Tongue (tissue), 3 donors: ENCODE measurements at places on chromosomes 5 and 9. TPM values are rescaled to one million over a fixed set of nuclear protein-coding genes. Genes with fewer than 3 reads are reported as not detected.

- DNase-seq, result no peak
Observed at GRCh38 chr5:134873494-134873893, 677 bp upstream of the TXNDC15 start.

CTSV gene
- 2.9 TPM for total RNA-seq

GRCh38 chr9:16267281-16268066, 603.0 kb downstream of the BNC2 start:
- no peak for DNase-seq

SVEP1 gene
- total RNA-seq, result 26.4 TPM

ACOT12 gene
- not detected for total RNA-seq

ZNF658 gene
- total RNA-seq, result 11.3 TPM

DNA sequence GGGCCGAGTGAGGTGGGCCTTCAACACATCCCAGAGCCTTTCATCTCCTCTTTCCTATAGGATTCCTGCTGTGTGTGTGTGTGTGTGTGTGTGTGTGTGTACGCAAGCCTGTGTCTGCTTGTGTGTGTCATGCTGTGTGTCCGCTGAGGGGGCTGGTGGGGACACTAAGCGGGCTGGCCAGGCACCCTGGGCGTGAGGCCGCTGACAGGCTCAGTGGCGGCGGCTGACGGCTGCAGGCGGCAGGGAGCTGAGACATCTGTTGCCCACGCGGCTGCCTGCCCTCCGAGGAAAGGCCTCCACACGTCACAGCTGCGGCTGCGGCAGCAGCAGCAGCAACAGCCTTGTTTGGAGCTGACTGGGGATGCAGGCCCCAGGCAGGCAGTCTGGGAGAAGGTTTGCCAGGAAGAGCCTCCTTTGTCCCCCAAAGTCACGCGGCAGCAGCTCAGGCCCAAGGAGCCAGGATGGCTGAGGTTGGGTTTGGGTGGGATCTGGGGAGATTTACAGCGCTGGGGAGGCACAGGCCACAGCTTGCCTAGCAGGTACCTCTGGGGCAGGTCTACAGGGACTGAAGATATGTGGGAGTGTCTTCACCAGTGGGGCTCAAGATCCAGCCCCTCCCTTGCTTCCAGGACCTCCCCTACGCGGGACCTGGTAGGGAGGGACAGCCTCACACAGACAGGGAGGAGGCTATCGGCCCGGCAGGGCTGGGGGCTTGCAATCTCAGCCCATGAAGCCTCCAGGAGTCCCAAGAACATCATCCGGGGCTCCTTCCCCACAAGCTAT, 1.8 kb downstream of the PDLIM4 start:
- DNase-seq, result peak; percentile 94

GRCh38 chr5:137995077-137995748, 37.7 kb downstream of the FAM13B start:
- no peak for DNase-seq

DNA sequence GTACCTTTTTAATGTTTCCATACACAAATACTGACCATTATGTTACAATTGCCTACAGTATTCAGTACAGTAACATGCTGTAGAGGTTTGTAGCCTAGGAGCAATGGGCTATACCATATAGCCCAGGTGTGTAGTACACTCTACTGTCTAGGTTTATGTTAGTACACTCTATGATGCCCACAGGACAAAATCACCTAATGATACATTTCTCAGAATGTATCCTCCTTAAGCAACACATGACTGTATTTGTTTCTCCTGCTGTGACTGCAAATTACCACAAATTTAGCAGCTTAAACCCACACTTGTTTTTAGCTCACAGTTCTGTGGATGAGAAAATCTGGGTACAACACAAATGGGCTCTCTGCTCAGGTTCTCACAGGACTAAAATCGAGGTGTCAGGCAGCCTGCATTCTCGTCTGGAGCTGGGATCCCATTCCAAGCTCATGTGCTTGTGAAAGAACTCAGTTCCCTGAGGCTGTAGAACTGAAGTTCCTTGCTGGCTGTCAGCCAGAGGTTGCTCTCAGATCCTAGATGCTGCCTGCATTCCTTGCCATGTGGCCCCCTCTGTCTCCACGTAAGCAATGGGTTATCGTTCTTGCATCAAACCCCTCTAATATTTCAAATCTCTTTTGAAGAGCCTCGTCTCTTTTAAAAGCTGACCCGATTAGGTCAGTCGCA, 38.6 kb upstream of the PIK3R1 start:
- no peak for DNase-seq

NUTM2F gene
- total RNA-seq, result not detected

MLLT3 gene
- total RNA-seq, result 37.3 TPM

DNA sequence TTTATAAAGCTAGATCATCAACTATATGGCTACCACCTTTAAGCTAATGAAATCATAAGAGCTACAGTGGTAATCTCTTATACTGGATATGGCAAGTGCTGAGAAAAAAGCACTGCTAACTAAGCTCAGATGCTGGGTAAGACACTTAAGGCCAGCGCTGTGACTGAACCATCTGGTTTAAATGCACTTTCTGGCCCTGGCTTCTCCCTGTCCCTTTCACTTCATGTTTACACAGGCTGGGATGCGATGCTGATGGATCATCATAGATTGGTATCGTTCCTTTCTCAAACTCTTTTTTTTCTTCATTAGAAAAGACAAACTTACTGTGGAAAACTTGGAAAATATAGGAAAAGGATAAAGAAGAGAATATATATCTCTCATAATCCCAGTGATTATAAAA, 52.3 kb downstream of the KIF24 start:
- no peak for DNase-seq

HARS1 gene
- total RNA-seq, result 42.1 TPM

CYSRT1 gene
- 3.3 TPM for total RNA-seq

- DNase-seq, result no peak
Observed at GRCh38 chr5:140946578-140946977, 19.7 kb upstream of the PCDHAC2 start.

DNA sequence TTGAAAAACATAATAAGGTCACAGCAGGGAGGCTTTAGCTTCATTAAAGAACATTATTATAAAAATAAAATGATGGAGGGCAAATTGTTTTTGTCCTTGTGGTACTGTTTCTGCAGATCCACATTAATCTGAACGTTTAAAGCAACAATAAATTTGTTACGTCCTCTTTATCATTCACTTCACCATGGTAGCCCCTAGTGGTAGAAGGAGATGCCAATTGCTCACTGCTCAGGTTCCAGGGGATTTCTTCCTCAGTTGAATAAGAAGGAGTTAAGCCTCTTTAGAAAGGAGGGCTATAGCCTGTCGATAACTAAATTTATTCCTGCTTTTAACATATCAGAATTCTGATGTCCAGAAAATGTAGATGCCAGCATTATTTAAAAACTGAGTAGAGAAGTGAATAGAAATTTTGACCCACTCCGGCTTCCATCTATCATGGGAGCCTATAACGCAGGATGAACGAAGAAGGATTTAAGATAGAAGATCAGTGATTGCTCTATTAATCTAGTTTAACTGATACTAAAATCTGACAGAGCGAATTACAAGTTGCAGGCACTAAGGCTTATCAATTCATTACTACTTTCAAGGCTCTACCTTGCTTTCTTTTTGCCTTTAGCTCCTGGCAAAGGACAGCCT, 692.3 kb downstream of the PTPRD start:
- no peak for DNase-seq

DNA sequence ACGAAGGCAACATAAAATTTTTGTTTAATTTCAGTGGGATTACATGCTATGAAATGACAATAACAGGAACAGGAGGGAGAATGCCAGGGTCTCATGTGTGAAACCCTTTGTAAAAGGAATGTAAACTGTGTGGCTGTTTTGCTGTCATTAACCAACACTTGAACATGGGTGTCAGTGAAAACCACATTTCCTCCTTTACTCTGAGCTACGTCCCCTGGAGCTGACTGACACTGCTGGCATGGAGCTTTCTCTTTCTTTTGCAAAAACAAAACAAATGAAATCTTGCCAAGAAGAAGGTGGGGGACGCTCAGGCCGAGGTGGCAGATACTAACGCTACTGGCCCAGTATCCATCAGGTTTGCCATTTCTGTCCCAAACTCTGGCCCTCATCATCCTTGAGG, 121.4 kb downstream of the DMRT2 start:
- no peak for DNase-seq

DNA sequence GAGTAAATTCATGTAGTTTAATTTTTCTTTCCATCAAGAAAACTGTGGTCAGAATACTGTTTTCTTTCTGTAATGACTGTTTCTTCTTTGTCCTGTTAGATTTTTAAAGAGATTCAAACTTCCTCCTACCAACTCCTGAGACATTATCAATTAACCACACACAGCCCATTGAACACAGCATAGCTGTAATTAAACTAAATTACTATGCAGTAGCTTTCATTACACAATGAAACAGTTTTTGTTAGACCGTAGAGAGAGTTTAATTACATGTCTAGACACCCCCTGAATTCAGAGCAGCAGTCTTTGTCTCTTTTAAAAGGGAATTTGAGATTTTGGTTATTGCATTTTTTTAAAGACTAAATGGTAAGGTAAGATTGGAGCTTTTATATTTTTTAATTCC, 77.5 kb downstream of the STARD4 start:
- DNase-seq, result no peak

- DNase-seq, result no peak
Observed at GRCh38 chr5:123699571-123699970, 187.6 kb downstream of the CSNK1G3 start.

KLHL3 gene
- 15.5 TPM for total RNA-seq

GRCh38 chr5:40781843-40782409, 16.2 kb downstream of the PRKAA1 start:
- DNase-seq, result peak; percentile 35

RMRP gene
- 2,887 TPM for total RNA-seq

CAMSAP1 gene
- total RNA-seq, result 37.7 TPM

GRCh38 chr9:120757026-120757913, 35.9 kb downstream of the FBXW2 start:
- DNase-seq, result no peak

DNA sequence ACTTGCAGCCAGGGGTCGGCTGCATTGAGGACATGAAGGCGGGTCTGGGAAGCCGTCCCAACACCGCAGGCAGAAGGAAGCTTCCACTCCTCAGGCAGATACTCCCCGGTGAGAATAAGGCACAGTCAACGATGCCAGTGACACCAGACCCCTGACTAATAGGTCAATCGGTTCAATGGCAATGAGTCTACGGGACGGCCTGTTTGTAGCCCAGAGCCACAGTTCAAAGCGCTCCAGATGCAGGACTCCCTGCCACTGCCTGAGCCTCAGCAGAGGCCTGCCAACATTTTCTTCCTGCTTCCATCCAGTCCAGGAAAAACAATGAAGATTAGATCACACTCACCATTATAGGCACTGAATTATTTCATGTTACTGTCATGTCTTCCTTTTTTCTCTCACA, 84.5 kb upstream of the SIMC1 start:
- DNase-seq, result no peak

DNA sequence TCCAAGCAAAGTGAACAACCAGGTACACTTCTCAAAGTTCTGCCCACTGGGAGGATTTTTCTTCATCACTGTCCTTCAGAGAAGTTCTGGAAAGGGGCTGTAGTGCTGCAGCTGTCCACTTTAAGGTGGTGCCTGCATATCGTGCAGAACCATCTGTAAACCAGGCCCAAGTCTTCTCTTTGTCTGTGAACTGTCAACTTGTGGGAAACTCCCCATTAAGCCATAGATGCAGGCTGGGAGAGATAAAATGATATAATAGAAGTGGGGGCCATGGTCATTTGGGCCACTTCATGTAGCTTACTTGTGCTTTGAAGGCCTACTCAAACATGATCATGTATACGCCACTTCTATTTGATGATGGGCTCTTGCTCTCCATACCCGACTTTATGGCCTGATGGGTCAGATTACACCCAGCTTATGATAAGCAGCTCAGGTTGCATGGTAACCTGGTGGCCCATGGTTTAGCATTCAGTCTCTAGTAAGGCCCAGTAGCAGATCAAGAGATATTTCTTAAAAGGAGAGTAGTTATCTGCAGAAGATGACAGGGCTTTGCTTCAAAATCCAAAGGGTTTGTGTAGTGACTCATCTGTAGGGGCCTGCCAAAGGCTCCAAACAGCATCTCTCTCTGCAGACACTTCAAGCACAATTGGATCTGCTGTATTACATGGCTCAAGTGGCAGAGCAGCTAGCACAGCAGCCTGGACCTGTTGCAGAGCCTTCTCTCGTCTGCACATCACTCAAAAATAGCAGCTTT, 15.7 kb upstream of the BTF3 start:
- DNase-seq, result no peak

PCDHGB6 gene
- 9.3 TPM for total RNA-seq

IRX4 gene
- total RNA-seq, result 2.5 TPM

GRCh38 chr9:123933440-123934212, 3.7 kb upstream of the DENND1A start:
- DNase-seq, result no peak
